ENCODE measurements at places on chromosomes 5 and 9. TPM values are rescaled to one million over a fixed set of nuclear protein-coding genes. Genes with fewer than 3 reads are reported as not detected.

Gene IL3
- not detected for total RNA-seq

Gene SNCB
- total RNA-seq = 0.12 TPM

Gene CYSTM1
- total RNA-seq = 50.5 TPM

Gene ZNF483
- total RNA-seq = 14.8 TPM

Gene ADAMTS12
- total RNA-seq = 26.5 TPM

Gene SUB1
- 83.3 TPM for total RNA-seq

Gene SPATA31E1
- not detected for total RNA-seq

Gene TAL2
- total RNA-seq = 4.1 TPM

Gene TMC1
- total RNA-seq = 0.41 TPM

Gene GARNL3
- 35.6 TPM for total RNA-seq

Gene CD72
- 3.3 TPM for total RNA-seq

Gene TIGD6
- total RNA-seq = 5.3 TPM

Gene SAXO1
- 0.93 TPM for total RNA-seq

Gene UAP1L1
- total RNA-seq = 11.2 TPM

Gene PLAC8L1
- total RNA-seq = not detected

Gene SLC6A19
- total RNA-seq = 33.0 TPM

Gene DBH
- total RNA-seq = 1.1 TPM

Gene CAMK2A
- total RNA-seq = 14.4 TPM

Gene ROPN1L
- total RNA-seq = 1.1 TPM

Gene QRFP
- not detected for total RNA-seq

Gene KIAA0825
- 12.3 TPM for total RNA-seq

Gene RORB
- total RNA-seq = 0.35 TPM

Gene IFNB1
- total RNA-seq = not detected

Gene MOB3B
- total RNA-seq = 13.3 TPM

Gene ECM2
- total RNA-seq = 28.6 TPM

Gene RHOBTB3
- total RNA-seq = 151 TPM

Gene COL5A1
- 192 TPM for total RNA-seq

Gene OTP
- total RNA-seq = not detected

Gene SPINK1
- 43.6 TPM for total RNA-seq

Gene FAT2
- 11.9 TPM for total RNA-seq

Gene RGMB
- 26.4 TPM for total RNA-seq

Gene SLC22A4
- total RNA-seq = 4.3 TPM

Gene THBS4
- total RNA-seq = 41.2 TPM

Gene GDF9
- total RNA-seq = 1.4 TPM

Gene SPINK5
- total RNA-seq = 1.3 TPM

Gene EPB41L4B
- total RNA-seq = 10.5 TPM

Gene RMI1
- total RNA-seq = 11.3 TPM

Gene PPP3R2
- 0.23 TPM for total RNA-seq

Gene ARID3C
- total RNA-seq = 0.12 TPM

Gene CATSPER3
- total RNA-seq = 0.58 TPM

Gene ANKRD20A1
- total RNA-seq = 0.88 TPM

Gene PAEP
- total RNA-seq = not detected

Gene GNAQ
- total RNA-seq = 39.0 TPM

Gene PCDHB16
- total RNA-seq = 7.8 TPM

Gene PCDHA9
- 0.58 TPM for total RNA-seq

Gene IRX2
- 19.0 TPM for total RNA-seq

Gene ZNF474
- 0.18 TPM for total RNA-seq

Gene GDA
- 0.88 TPM for total RNA-seq

Gene SLC46A2
- 0.64 TPM for total RNA-seq

Gene EIF4E1B
- total RNA-seq = not detected

All from metanephros (tissue), 2 donors.